ENCODE measurements at places on chromosomes 1 and 21. TPM values are rescaled to one million over a fixed set of nuclear protein-coding genes. Genes with fewer than 3 reads are reported as not detected.

GRCh38 chr1:113178522-113178921, 105.5 kb downstream of the LRIG2 start:
- no peak for DNase-seq

DNA sequence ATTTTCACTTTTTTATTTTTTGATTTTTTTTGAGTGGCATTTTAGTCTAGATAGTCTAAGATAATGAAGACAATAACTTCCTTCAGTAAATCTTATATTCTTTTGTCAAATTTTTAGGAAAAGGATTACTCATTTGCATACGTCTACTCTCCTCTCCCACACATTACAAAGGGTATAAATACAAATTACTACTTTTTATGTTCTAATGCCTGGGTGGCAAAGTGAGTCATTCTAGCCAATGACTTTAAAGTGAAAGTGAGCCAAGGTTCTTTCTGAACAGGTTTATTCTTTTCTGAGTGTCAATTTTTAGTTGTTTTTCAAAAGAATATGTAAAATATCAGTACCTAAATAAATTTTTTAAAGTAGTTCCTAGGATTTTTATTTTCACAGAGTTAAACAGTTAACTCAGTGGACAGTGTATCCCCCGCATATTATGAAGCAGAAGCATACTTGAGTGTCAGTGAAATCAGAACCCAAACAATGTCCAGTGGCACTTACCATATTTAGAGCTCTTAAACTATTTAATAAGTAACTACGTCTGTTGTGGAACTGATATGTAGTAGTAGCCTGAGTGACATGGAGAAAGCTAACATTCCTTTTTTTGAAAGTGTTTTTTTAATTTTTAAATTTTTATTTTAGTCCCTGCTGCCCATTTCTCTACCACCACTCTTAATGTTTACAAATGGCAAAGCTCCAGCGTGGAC, 141.7 kb downstream of the PHTF1 start:
- no peak for DNase-seq

RIMS3 gene
- total RNA-seq: 0.32 TPM

PLCH2 gene
- total RNA-seq: 0.60 TPM

GRCh38 chr1:10386761-10387676, 11.8 kb upstream of the PGD start:
- DNase-seq: no peak

FAM131C gene
- not detected for total RNA-seq

DNA sequence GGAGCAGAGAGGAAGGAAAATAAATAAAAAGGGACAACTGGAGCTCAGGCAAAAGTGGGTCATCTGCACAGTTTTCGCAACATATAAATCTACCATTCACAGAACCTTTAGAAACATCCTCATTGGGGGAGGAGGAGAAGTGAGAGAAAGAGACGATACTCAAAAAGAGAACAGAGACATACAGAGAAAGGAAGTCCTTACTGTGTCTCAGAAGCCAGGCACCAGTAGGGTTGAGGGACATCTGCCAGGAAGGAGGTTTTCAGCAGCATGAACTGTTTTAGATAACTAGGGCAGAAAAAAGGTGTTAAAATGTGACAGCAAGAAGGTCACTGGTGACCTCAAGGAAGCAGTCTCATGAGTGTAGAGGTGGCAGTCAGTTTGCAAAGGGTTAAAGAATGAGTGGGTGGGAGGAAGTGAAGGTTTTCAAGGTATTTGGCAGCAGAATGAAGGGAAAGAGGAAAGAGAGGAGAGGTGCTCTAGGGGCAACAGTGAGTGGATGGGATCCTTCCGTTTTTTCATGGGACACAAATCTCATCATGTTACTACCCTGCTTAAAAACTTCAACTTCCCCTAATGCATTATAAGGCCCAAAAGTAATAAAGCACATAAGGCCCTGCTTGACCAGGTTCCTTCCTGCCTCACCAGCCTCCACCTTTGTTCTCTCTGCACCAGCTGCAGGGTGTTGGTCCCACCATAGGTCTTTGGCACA, 9.5 kb downstream of the JAK1 start:
- DNase-seq: no peak

DNA sequence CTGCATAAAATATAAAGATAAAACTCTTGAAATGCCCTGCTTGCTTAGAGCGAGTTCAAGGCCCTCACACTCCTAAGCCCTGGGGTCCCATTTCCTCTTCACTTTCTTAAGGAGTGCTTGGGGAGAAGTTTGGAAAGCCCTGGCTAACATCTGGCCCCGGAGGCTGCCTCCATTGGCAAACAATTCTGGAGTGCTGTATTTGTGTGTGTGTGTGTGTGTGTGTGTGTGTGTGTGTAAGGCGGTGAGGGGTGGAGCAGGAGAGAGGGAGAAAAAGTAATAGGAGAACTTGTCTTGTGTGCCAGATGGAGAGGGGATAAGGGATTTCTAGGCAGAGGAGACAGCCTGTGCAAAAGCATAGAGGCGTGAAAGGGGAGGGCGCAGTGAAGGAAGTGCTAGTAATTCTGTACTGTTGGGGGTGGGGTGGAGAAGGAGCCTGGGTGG, 578 bp upstream of the TRIM62 start:
- DNase-seq: no peak

DNA sequence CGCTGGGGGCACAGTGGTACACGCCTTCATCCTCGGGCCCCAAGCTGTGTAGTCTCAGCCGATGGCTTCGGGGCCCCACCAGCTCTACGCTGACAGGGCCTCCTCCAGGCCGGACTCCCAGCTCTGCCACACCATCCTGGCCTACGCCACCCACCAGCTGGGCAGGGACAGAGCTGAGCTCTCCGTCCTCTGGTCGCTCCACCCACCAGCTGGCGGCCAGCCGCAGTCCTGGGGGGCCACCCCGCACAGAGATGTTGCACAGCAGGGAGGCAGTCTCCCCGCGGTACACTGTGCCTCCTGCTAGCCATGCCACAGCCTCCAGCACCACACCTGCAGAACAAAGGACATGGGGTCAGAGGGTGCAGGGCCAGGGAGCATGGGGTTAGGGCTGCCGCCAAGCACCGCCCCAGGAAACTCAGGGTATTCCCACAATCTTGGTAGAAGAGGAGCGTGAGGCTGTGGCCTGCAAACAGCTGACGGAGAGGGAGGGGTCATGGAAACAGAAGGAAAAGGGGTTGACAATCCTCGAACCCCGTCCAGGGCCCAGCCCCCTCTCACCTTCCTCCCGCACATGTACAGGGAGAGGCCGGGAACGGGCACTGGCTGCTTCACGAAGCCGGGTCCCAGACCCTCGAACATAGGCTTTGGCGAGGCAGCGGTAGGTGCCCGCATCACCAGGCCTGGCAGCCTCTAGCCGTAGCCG, 5.9 kb downstream of the IGSF8 start:
- no peak for DNase-seq

DNA sequence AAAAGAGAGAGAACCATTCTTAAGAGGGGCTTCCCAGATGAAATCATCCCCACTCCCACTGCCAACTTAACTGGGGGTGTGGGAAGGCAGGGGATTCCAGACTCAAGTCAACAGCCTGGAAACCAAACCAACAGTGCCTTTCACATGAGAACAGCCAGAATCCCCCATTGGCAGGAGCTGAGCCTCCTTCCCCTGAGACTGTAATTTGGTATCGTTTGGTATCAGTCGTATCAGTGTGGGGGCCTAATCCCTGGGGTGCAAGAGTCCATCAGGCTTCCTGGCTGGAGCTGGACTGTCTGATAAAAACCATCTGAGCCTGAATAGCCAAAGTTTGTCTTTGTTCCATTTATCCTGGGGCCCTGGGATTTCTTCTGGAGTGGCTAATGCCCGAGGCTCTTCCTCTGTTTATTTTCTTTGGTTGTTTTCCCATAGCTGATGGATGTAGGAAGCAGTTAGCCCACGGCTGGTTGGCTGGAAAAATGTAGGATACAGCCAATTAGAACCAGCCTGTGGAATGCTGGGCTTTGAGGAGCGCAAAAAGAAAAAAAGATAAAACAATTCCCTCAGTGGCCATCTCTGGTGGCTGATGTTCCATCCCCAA, 84.6 kb downstream of the LAMC2 start:
- DNase-seq: no peak

DNA sequence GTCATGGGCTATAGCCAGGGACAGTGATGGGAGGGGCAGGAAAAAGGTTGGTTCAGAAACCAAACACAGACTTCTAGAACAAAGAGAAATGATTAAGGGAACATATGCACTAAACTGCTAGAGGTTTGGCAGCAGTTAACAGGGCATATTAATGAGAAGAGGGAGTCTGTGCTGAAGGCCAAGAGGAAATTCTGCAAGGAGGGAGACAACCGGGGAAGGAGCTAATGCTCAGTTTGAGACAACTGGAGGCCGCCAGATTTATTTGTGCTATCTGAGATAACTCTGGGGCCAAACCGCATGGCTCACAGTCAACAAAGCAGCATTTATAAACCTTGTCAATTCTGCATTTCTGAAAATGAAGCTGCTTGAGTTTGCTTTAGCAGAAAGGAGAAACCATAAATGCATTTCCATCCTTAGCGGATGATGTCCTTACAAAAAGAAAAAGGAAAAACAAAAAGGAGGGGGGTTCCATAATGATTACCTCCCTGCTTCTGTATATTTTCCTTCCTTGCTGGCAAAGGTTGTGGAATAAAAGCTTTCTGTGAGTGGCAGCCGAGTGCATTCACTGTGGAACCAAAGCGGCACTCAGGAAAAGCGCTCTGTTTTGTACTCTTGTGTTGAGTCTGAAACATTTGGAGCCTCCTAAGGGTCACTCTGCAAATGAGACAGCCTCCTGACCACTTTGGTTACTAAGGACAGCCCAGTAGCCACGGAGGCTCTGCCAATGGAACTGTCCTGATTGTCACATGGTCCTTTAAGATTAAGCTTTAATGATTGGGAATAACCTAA, 70.3 kb downstream of the SIM2 start:
- no peak for DNase-seq

CLK2 gene
- total RNA-seq: 22.5 TPM

NFIA gene
- total RNA-seq: 30.6 TPM

KRTAP13-2 gene
- total RNA-seq: not detected

LAMC1 gene
- 74.0 TPM for total RNA-seq

DNA sequence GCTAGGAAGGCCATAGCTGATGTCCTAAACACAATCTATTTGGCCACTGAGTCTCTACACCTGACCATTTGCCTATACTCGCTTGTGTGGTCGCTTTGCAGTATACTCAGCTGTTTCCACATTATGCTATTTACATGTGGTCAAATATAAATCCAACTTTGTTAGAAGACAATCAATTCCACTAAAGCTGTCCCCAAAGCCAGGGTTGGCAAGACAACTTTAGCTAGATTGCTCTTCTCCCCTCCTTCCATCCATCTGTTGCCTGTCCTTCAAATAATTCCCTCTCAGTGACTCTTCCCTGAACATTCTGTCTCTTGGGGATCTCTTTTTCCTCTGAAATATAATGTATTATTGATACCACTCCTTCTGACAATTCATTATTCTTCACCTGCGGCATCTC, 30.1 kb downstream of the AVPR1B start:
- no peak for DNase-seq

- DNase-seq: peak; percentile 51
These were observed 853 bp downstream of the TTC22 start for GRCh38 chr1:54800041-54800898.

- DNase-seq: no peak
These were observed 24.1 kb upstream of the TTF2 start for GRCh38 chr1:117036018-117036461.

DNA sequence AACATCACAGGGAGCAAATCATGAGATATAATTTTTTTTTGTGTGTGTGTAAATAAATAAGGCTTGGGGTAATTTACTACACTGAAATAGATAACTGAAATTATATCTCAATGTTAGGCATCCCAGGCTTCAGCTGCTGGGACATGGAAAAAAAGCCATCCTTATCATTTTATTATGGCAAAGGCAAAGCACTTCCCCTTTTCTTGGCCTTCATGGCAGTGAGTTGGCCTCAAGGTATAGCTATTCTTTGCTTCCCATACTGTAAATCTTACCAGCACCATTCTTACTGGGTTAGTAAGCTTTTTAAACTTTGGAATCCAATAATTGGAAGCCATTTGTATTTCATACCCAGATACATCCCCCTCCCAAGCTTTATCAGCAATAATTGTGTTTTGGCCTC, 29.0 kb downstream of the RBM11 start:
- no peak for DNase-seq

ZYG11B gene
- total RNA-seq: 152 TPM

SLC44A3 gene
- not detected for total RNA-seq

NR5A2 gene
- 0.60 TPM for total RNA-seq

DNA sequence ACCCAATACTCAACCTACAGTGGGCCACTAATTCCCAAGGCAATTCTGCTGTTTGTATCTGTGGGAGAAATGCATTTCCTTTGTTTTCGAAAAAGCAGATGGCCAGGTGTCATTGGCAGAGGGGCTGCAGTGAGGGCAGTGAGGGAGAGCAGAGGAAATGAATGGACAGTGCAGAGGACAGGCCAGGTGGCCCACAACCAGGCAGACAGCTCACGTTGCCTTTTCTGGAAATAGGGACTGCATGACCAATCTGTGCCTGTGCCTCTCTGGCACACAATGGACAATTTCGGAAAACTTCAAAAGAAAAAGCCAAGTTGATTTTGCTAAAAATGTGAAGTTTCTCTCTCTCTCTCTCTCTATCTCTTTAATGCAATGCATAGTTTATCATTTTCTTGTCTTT, 52.6 kb upstream of the ETS2 start:
- no peak for DNase-seq

GPR37L1 gene
- not detected for total RNA-seq

DNA sequence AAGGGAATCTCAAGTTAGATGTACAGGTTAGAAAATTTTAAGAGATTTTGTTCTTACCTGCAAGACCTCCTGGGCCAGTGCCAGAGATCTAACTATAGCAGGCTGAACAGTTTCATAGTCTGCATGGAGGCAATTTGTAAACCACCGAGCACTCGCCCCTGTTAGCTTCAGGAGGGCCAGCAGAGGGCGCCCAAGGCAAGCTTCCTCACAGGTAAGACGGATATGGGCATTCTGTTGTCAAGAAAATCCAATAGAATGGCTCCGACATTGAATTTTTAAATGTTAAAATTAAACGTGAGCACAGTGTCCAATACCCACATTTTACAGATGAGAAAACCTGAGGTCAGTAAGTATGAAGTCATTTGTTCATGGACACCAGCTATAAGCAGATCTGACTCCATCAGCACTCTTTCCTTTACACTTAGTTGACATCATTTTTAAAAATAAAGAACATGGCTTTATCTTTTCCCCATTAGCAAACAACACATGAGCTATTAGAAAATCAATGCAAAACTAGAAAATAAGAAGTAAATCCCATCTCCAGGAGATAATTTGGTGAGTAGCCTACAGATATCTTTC, 2.2 kb downstream of the REG4 start:
- DNase-seq: peak; percentile 79

GRIK3 gene
- total RNA-seq: 0.15 TPM

All from psoas muscle (tissue), 8 donors.